ENCODE measurements at places on chromosomes 5 and 9.

- no peak for DNase-seq
Observed at GRCh38 chr9:92535940-92536850, at the start of gene ECM2. Gene ECM2 (minus strand): TSS chr9:92535990. CDS start chr9:92522866, 13,124 bp downstream.

DNA sequence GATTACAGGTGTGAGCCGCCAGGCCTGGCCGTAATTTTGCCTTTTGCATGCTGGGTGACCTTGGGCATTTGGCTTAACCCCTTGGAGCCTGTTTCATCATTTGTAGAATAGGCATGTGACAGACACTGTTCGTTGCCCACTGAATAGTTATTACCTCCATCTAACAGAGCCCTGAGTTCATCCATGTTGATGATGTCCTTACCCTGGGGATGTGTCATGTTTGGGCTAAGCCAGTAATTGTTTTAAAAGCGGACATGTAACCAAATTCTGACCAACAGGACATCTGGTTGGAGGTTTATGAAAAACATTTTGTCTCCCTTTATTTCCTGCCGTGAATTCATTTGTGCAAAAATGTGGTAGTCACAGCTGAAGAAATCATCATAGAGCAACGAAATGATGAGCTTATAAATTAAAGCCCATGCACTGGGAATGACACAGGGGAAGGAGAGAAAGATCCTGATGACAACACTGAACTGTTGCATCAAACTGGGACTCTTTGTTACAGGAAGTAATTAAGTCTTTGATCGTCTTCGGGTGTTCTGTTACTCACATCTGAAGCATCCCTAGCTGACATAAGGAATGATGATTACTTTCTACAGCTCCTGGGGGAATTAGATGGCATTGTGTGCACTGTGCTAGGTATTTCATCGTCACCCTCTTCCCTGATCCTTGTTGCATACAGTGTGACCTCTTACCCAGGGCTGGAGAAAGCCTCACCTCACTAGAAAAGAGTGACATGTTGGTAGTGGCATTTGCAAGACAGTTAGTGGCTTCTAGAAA, 117.8 kb downstream of the FGF18 start:
- DNase-seq: no peak

- no peak for DNase-seq
Observed at GRCh38 chr5:10538789-10539686, 24.8 kb upstream of the ANKRD33B start.

DNA sequence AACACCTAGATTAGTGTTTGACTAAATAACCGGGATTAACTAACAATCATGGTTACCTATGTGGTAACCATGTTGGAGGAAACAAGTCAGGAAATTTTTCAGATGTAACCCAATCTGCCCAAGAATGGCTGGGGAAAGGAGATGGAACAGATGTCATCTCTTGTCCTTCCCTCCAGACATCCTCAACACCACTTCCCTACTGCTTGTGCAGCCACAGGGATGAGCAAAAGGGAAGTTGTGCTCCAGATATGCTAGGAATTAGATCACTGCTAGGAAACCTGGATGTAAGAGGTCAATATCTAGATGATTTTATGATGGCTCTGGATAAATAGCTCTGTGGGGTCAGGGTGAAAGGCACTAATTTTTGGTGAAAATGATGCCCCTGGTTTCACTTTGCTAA, 61.3 kb upstream of the ELL2 start:
- DNase-seq: no peak

GRCh38 chr5:174229514-174230370, 184.2 kb downstream of the NSG2 start:
- no peak for DNase-seq

GRCh38 chr5:6279607-6280006, 98.7 kb downstream of the MED10 start:
- no peak for DNase-seq

DNA sequence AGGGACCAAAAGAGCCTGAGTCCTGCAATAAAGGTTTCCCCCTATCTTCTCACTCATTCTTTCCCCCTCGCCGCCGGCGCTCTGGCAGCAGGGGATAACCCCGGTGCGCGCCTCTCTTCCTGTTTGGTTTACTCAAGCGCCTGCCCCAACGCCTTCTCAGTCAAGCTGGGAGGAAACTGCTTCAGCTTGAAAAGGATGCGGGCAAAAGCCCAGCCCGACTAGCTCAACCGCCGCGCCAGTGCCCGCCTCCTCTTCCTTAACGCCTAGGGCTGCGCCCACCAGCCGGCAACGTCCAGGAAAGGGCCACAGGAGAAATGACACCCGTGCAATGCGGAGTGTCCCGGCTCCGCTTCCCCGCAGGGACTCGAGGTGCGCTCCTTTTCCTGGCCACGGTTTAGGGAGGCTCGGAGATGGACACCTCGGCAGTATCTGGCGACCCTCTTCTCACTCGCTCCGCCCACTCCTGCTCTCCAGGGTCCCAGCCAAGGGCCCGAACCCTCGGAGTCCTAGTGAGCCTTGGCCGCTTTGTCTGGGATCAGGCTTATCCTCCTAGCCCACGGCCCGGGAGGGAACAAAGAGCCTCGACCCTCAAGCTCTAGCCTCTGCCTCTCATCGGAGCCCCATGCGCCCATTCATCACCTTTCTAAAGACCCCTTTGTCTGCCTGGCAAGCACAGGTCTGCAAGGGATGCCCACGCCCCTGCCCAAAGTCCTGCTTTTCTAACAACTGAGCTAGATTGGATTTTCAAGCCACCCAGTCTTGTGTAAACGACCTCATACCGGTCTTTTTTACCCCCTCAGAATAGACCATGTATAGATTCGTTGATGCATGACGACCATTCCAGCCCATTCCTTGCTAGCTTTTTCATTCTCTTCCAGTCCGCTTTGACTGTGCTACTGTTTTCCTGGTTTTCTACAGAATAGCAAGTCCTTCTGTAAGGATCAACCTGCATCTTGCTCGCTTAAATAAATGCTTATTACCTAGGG, 2.0 kb downstream of the ST8SIA4 start:
- DNase-seq: no peak
